ENCODE measurements at places on chromosomes 2 and 18.

DNA sequence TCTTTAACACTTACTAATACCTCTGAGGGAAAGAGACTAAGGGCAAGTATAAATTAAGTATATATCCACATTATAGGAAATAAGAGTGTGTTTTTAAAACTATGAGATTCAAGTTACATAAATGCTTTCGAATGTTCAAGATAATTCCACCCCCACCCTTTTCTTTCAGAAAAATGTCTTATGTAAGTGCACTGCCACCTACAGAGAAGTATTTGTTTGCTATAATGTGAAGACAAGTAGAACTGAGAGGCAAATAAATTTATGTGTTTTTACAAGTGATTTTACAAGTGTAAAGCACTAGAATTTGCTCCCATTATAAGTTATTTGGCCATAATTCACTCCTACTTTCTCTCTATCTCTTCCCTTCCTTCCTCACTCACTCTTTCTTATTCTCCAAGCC is 99.9 kb upstream of the CRACDL start:
- no peak for DNase-seq

DNA sequence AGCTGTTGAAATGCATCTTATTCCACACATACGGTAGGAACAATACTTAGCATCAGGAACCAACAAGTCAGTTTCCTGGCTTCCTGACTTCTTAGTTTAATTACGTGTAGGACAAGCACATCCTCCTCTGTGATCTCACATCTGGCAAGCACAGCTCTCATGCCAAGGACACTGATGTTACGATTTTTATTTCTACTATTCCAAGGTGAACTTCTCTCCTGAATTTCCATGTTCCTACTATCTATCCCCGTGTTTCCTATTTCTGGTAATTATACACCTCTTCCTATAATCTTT is 374.0 kb downstream of the NCKAP5 start:
- DNase-seq: no peak

DNA sequence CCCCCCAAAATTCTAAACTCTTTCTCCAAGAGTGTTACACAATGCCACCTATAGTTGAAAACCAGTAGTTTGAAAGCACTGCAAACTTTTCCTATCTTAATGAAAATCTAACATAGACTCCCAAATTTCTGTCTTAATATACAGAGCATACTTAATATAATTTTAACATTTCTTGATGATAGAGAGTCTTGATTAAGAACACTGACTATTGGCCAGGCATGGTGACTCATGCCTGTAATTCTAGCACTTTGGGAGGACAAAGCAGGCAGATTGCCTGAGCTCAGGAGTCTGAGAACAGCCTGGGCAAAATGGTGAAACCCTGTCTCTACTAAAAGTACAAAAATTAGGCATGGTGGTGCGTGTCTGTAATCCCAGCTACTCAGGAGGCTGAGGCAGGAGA is 34.2 kb downstream of the ASXL2 start:
- DNase-seq: no peak

GRCh38 chr2:56077359-56077915 is 106.4 kb upstream of the CCDC85A start:
- DNase-seq: no peak

GRCh38 chr2:5538772-5539171 is 153.4 kb upstream of the SOX11 start:
- no peak for DNase-seq

DNA sequence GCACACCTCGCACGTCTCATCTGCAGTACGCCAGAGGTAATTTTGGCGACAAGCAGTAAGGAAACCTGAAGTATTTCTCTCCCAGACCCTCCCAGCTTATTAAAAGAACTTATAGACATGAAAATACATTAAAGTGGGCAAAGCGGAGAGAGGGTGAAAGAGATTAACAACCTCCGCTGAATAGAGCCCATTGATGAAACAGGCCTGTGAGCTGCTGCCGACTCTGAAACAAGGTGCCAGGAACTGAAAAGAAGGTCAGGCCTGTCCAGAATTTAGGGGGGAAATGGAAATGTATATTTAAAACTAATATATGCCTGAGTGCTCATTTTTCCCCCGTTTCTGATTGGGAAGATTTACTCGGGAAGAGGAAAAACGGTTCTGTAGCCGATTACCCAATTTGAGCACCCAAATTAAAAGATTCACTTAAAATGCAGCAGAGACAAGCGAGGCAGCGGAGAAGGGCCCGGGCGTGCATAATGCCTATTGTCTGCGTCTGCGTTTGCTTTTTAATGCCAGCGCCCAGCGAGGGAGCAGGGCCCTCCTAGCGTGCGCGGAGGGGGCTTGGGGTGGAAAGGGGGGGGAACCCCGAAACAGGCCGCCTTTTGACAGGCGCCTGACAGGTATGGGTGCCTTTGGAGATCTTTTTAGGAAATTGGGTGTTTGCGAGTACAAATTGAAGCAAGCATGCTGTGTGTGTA is 316.2 kb downstream of the GBX2 start:
- no peak for DNase-seq

DNA sequence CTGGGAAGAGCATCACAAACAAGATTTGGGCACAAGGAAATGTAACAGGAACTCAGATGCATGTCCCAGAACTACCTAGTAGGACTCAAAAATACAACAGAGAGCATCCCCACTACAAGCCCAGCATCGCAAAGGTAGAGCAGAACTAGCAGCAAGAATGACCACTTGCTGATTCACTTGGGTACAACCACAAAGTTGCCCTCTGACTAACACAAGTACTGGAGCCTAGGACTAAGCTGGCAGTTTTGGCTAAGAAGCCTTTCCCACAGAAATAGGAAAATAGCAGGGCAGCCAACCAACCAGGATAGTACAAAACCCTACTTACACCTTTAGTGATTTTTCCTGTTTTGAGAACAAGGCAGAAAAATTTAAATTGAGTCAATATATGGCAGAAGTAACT is 193.8 kb downstream of the PAX3 start:
- no peak for DNase-seq

- DNase-seq: no peak
These were observed 129.7 kb upstream of the PARD3B start for GRCh38 chr2:204415406-204416181.

DNA sequence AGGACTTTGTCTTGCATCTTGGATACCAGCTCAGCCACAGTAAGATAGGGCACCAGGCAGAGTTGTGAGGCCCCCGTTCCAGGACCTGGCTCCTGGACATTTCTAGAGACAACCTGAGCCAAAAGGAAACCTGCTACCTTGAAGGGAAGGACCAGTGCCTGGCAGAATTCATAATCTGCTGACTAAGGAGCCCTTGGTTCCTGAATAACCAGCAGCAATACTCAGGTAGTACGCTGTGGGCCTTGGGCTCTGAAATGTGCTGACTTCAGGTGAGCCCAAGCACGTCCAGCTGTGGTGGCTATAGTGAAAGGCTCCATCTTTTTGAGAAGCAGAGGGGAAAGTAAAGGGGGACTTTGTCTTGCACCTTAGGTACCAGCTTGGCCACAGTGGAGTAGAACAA is 28.5 kb downstream of the SERPINB11 start:
- no peak for DNase-seq

DNA sequence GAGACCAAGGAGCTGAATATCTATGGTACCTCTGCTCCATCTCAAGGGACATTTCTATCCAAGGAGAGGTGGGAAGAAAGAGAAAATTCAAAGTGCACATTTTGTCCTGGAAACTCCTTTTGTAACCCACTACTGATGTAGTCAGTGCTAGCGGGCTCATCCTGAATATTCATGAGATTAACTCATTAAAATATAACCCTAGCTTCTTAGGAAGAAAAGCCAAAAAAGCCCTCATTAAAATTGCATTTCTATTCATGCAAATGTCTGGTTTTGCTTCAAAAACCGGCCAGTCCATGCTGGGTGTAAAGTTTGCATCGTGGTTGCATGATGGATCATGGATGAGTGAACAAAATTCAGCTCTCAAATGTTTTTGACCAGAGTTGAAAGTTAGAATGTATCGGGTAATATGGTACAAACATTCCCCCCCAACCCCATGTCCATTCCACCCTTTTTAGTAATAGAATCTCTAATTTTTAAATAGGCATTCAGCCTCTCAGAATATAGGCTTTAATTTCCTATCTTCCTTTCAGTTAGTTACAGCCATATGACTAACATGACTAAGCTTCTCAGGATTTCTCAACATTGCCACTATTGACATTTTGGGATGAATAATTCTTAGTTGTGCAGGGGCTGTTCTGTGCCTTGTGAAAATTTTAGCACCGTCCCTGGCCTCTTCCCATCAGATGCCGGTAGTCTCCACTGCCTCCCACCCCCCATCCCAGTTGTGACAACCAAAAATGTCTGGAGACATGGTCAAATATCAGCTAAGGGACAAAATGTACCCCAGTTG is 104.2 kb upstream of the RND3 start:
- DNase-seq: no peak

- DNase-seq: no peak
These were observed 73.3 kb upstream of the OTOS start for GRCh38 chr2:240213476-240214421.

GRCh38 chr2:236715077-236715476 is 145.5 kb downstream of the ACKR3 start:
- no peak for DNase-seq

GRCh38 chr2:229931241-229931640 is 8.9 kb downstream of the FBXO36 start:
- no peak for DNase-seq

DNA sequence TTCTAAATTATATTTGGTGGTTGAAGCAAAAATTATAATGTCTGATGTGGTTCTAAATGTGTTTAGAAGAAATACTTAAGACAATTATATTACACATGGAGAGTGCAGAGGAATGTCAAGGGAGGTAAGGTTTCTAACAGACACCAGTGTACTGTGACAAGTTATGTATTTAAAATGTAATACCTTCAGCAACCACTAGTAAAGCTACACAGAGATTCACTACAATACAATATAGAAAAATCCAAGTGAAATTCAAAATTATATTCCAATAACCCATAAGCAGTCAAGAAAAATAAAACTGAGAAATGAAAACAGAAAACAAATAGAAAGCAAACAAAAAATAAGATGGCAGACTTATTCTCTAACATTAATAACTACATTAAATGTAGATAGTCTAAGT is 249.5 kb upstream of the KLHL14 start:
- no peak for DNase-seq

DNA sequence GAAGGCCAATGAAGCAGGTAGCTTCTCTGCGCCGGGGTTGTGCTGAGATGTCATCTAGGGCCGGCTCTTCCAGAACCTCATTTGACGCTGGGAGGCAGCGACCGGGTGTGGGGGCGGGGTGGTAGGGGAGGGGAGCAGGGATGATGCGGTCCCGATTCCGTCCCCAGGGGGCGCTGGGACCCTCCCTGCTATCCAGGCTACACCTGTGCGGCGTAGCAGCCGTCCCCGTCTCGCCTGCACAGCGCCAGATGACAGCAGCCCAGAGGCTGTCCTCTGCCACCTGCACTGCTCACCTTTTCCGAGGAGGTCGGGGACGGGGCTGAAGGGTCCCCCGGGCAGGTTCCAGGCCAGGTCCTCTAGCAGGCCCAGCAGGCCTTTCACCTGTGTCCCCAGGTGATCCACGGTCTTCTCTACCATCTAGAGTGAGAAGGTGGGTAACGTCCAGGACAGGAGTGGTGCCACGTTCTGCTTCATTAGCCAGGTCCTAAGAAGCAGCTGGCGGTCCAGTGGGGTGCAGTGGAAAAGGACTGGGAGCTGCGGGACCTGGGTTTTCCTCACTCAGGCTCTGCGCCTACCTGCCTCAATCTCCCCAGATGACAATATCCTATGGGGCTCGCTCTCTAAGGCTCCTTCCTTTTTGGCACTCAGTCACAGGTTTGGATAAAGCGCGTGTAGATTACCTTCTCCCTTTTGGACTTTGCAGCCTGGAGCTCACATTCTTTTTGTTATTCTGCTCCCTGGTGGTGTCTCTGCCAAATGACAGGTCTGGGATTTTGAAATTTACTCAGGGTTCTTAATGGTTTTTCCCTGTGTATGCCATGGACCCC is 56.0 kb upstream of the RAB6C start:
- no peak for DNase-seq

- no peak for DNase-seq
These were observed 8.9 kb downstream of the AGBL5 start for GRCh38 chr2:27060323-27060722.

DNA sequence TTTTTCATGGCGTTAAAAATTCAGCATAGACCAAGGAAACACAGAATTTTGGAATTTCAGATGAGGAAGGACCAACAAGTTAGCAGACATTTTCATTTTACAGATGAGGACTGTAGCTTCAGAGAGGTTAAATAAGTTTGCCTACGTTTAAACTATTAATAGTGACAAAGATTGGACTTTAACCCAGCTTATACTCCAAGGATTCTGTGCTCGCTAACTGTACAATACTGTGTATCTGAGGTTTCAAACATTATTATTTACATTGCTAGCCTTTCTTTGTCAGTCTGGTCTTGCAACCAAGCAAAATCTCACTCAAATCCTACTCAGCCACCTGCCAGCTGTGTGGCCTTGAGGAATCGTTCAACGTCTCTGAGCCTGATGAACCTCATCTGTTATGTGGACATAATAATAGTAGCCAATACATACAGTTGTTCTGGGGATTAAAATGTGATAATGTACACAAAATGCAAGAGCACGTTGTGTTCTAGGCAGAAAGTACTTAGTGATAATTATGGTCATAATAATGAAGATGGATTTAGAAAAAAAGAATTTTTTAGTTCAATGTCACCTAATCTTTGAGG is 462.4 kb upstream of the TRIB2 start:
- no peak for DNase-seq

DNA sequence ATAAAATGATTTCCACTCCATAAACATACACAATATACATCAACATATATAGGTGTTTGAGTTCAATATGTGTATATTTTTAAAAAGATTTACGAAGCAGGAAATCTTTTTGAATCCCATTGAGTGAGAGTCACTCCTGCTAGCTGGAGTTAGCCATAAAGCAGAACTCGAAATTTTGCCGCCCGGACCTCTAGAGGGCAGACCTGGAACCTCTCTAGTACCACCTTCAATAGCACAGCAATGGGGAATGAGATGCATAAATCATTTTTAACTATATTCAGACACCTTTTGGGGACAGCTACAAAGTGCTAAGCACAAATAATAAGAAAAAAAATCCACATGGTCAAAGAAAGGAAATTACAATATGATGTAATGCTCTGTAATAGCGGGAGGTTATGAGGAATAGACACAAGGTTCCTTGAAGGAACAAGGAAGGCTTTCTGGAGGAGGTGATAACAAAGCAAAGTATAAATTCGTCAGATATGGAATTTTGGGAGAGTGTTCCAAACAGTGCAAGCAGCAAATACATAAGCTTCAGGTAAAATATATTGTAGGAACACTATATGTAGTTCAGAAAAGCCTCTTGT is 533.4 kb downstream of the ERBB4 start:
- no peak for DNase-seq

GRCh38 chr2:240253583-240254145 is 113.2 kb upstream of the OTOS start:
- no peak for DNase-seq

DNA sequence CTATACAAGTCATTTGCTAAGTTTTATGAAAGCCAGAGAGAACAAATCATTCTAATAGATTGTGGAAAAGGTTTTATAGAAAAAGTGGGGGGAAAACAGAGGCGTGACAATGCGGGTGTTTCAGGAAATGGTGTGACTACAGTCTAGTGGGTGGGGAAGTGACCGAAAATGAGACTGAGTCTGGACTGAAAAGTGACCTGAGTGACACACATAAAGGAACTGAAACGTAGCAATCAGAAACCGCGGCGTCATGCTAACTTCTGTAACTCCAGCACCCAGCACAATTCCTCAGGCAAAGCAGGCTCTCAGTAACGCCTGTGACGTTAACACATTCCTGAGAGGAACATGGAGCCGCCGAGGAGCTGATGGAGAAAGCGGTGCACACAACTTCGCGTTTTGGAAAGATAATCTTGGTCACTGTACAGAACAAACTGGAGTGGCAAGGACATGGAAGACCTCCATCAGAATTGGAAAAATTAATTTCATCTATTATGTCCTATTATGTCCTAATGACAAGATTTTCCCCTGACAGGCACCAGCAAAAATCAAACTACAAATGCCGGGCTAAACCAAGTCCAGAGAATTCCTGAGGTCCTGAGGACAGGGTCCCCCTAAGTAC is 1.4 kb upstream of the CD226 start:
- no peak for DNase-seq
